ENCODE measurements at places on chromosomes 5 and 9.

DNA sequence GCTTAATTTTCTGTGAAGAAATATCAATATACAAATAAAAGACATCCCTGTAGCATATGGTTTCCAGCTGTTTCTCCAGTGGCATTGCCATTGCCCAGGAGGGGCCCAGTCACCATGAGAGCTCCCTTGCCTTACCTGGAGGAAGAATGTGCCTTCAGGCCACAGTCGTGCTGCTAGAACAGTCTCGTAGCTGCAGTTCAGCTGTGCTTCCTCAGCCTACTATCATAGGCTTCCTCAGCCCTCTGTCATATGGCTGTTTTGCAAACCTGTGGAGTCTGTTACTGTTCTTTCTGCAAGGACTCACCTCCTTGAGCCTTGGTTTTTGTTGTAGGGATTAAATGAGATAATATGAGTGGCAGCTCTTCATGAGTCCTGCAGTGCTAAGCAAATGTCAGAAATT, 67.6 kb downstream of the RCL1 start:
- DNase-seq, result no peak

DNA sequence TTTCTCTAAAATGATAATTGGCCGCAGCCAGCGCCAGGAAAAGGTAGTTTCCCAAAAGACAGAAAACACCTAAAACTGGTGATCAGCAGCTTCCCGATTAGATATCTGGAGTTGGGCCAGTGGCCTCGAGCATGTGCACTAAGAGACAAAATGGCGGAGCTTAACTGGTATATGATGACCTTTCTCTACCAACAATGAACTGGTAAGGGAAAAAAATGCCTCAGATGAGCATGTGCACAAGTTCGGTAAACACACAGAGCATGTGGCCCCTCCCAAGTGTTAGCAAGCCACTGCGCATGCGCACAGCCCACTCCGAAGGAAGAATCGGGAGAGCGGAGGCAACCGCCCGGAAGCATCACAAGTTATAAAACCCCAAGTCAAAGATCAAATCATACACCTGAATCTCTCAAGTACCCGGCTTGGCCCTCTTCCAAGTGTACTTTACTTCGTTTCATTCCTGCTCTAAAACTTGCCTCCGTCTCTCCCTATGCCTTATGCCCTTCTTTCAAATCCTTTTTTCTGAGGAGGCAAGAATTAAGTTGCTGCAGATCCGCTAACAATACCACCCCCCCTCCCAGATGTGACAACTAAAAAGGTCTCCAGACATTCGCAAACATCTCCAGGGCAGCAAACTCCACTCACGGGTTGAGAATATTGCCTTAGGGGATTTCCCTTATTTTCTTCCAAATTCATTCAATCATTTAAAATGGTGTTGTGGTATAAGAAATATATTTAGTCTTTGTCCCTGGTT, 15.0 kb upstream of the PTBP3 start:
- DNase-seq, result peak; percentile 76

DNA sequence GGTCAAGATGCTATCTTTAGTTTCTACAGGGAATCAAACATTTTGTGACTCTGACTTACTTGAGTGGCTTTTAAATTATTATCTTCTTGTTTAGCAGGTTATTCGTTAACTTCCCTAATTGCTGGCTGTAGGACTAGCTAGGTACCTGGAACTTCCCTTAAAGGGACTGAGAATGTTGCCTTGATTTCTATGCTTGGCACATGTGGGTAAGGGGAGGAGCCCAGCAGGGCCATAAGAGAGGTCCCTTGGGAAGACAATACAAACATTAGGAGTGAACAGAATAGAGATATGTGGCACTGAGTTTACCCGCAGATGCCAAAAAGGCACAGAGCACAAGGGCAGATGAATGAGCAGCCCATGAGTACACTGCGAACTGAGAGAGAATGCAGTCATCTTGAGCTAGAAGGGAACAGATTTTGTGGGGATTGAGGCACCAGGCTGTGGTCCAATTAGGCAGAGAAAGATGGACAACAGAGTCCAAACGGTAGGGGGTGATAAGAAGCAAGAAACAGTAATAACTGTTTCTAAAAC, 9.8 kb downstream of the CKMT2 start:
- no peak for DNase-seq

DNA sequence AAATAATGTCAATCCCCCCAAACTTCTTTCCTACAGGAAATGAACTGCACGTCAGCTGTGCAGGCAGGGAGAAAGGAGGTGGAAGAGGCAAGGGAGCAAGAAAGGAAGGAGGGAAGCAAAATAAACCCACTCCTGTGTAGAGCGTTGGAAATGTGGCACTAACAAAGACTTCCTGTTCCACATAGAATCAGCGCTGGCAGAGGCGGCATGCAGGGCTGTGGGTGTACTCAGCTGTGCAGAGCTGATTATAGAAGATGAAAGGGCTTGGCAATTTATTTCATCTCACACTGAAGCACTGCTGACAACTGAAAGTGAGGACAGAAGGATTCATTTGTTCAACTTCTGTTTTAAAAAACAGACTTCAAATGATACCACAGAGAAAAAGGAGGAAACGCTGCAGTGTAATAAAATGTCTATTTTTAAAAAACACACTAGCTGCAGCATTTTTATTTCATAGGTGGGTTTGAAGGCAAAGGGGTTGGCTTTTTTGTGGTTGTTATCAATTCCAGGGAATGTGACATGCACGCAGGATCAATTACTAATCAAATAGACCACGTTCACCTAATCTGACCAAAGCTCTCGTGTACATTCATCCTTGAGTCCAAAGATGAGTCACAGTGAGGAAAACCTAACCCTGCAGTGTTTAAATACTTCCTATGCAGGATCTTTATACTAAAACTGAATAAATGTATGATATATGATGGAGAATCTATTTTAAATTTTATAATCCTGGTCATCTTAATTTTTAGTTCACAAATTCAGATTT, 583.5 kb downstream of the ZNF608 start:
- no peak for DNase-seq

DNA sequence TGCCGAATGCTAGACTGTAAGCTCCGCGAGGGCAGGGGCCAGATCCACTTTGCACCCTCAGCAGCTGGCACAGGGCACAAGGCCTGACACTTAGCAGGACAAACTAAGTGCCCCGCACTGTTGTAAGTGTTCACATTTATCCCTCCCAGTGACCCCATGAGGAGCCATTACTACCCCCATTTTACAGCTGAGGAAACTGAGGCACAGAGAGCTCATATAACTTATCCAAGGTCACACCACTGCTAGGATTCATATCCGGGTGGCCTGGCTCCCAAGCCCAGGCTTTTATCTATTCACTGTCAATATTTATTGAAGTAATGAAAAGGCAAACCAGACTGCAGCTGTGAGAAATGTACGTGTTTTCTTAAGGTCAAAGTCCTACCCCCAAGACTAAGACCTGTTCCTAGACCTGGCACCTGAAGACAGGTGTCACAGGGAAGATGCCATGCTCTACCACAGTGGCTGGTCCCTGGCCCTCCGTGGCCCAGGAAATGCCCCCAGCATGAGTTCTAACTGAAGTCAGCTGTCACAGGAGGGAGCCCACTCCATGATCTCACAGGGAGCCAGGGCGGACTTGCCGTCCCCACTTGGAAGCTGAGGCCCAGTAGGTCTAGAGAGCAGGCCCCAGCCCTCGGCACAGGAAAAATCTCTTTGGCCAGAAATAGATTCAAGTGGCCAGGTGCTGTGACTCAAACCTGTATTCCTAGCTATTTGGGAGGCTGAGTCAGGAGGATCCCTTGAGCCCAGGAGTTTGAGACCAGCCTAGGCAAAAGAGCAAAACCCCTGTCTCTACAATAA, 74.7 kb upstream of the IL17B start:
- no peak for DNase-seq

DNA sequence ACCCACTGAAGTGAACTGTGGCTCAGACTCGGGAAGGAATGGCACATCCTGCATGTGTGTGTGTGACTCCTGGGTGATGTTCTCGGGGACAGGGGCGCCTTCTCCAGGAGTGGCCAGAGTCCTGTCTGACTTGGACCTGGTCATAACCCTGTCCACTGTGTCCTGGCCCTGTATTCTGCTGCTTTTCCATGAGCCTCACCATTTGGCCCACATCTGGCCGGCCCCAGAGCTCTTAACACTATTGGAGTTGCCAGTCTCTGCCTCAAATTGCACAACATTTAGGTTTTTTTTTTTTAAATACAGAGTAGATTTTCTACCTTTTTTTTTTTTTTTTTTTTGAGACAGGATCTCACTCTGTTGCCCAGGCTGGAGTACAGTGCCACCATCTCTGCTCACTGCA, 278.3 kb upstream of the TUT7 start:
- DNase-seq, result no peak

GRCh38 chr5:114176356-114176755, 185.5 kb upstream of the KCNN2 start:
- DNase-seq, result no peak

- DNase-seq, result no peak
Measured at GRCh38 chr5:111738118-111738517, 18.9 kb downstream of the NREP start.

DNA sequence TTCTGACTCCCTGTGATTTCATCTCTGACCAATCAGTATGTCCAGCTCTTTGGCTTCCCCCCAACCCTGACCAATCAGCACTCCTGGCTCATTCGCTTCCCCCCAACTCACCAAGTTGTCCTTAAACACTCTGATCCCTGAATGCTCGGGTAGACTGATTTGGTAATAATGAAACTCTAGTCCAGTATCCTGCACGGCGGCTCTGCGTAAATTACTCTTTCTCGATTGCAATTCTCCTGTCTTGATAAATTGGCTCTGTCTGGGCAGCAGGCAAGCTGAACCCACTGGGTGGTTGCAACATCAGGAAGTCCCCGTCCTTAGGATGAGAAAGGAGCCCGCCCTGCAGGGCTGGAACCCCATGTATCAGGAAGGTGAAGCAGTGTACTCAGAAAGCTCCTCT, 10.4 kb downstream of the FCN2 start:
- DNase-seq, result no peak

DNA sequence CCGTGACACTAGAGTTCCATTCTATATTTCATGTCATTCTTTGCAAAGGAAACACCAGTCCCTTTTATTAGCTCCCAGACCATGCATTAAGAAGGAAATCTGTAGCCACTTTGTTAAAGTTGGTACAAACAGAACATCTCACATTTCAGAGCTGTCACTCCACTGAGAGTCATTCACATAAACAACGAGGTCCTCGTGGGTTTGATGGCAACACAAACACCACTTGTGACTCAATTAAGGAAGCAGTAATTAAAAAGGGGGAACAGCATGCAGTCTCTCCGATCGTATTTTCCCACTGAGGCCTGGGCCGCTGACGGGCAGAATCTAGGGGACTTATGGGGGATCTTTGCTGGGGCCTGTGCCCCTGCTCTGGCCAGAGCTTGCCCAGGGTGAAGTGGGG, 94.2 kb upstream of the ZNF618 start:
- no peak for DNase-seq

DNA sequence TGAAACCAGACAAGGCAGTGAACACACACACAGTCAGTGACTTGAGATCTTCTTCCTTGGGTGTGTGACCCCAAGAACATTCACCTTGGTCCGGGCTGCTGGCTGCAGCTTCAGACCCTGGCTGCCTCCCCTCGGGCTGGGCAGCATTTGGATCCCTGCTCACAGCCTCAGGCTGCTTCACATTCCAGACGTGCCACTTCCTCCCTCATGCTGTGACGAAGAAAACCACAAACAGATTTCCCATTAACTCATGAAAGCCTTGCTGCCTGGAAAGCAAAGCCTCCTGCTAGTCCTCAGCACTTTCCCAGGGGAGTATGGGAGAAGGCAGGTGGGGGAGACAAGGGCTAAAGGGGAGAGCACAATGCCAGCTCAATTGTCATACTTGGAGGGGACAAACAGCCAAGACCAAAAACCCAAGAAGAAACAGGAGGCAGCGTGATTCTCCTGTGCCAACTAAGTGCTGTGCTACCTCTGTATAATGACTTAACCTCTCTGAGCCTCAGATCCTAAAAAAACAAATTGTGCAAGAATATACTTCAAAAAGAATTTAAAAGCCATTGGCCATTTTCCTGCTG, 594.6 kb upstream of the BRINP1 start:
- no peak for DNase-seq

DNA sequence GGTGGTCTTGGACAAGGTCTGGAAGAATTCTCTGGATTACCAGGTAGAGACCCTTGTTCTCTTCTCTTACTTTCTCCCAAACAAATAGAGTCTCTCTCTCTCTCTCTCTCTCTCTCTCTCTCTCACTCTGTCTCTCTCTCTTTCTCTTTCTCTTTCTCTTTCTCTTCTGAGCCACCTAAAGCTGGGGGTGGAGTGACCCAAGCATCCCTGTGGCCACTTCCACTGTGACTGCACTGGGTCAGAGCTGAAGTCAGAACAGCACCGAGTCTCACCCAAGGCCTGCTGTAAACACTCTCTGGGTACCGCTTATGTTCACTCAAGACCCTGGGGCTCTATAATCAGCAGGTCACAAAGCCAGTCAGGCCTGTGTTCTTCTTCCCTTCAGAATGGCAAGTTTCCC, 513.7 kb downstream of the EBF1 start:
- DNase-seq, result no peak

- no peak for DNase-seq
Measured at GRCh38 chr9:1599961-1600360, 415.2 kb upstream of the SMARCA2 start.

DNA sequence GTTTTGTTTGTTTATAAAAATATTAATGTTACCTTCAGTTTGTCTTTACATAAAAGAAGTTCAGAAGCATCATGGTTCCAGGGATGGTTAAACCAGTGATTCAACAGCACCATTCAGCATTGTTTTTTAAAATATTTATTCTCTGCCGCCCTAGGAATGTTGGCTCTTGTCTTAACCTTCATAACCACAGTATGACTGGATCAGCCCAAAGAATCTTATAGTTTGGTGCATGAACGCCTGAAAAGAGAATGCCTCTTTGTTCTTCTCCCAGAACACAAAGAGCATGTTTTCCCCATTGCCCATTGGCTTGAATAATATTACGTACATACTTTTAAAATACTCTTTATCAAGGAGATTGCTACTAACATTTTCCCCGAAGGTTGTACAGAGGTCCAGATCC, 413.4 kb downstream of the ANXA1 start:
- no peak for DNase-seq

DNA sequence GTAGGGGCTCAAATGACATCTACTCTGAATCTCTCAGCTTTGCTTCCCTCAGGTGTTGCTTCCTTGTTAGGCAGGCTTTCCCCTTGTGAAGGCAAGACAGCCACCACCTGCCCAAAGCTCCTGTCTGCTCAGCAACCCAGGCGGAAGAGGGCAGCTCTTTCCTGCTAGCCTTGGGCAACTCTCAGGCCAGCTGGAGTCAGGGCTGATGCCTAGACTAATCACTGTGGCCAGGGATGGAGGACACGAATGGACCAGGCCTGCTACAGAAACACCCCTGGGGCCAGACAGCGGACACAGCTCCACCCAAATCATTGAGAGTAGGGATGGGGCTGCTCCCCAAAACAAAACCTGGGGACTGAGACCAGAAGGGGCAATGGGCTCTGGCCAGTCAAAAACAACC, 138.0 kb downstream of the MTX3 start:
- DNase-seq, result no peak

All from CD4-positive, alpha-beta T cell treated with Interferon alpha-2 for 1 hour (primary cell).